ENCODE measurements at places on chromosomes 3 and 15.

GRCh38 chr3:111603679-111604078 lies 8.5 kb upstream of the ZBED2 start:
- DNase-seq = no peak

DNA sequence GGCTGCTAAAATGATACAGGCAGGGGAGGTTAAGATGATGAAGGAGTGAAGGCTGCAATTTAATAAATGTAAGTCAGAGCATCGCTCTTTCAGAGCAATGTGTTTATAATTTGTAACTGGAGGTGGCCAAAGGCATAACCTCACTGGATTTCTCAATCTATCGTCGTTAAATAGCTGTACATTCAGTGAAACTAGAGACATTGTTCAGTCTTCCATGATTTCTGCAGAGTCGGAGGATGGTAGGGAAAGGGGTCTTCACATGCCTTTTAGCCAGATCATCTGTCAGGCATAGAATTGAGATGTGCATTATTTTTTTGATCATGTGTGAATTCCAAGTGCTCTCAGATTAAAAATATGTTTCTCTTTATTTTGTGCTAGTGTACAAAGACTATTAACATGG lies 315.4 kb downstream of the OXSM start:
- no peak for DNase-seq

GRCh38 chr3:186653080-186653707 lies 12.6 kb upstream of the HRG start:
- DNase-seq = no peak

DNA sequence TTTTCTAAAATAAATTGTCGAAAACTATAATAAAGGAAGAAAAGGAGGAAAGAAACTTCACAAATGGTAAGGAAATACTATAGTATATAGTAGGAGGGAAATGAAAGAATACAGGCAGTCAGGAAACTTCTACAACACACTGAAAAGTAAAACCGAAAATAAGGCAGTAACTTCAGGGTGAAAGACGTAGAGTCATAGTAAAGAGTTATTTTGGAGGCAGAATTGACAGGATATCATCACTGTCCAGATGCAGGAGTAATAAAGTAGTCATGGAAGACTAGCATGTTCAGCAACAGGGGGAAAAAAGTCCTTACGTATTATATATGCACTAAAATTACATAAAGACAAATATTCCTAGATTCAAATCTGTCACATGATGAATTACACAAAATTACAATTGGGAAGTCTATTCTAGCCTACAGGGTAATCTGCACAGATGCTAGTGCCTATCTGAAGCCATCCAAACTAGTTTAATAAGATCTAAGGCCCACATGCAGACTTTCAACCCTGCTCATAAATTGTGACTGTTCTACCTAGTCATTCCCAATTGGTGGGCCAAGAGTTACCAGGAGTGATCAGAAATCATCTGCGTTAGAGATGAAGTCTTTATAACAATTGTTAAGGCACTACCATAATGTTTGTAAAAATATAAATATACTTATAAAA lies 14.0 kb downstream of the VPS13C start:
- DNase-seq = no peak

DNA sequence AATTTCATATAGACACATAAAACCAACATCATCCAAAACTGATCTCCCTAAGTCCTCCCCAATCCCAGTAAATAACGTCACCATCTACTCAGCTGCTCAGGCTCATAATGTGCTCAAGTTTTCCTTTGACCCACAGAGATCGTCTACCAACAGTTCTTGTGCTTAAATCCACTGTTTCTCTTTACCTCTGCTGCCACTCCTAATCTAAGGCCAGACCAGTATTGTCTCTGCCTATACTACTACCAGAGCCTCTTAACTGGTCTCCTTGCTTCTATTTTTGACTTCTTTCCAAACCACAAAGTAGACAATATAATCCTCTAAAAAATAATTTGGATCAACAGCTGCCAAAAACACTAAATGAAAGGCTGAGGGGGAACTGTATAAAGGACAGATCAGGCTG lies 65.3 kb downstream of the CLASP2 start:
- DNase-seq = no peak

GRCh38 chr3:112742934-112743333 lies 102.0 kb upstream of the CCDC80 start:
- no peak for DNase-seq

DNA sequence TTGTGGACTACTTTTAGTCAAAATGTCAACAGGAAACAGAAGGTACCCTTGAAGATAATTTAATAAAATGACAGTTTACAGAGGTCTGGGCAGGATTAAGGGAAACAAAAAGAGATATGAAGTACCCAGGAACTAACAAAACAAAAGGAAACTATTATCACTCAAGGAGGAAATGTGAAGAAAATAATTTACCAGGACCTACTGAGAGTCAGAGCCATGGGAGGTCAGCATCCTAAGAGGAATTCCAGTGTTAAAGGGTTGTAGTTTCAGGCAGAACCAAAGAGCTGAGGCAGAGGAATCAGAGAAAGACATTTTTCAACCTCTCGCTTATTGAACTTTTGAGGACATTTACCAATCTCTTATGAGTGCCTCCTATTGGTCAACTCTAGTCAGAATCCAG lies 408.9 kb upstream of the CBLB start:
- DNase-seq = no peak

DNA sequence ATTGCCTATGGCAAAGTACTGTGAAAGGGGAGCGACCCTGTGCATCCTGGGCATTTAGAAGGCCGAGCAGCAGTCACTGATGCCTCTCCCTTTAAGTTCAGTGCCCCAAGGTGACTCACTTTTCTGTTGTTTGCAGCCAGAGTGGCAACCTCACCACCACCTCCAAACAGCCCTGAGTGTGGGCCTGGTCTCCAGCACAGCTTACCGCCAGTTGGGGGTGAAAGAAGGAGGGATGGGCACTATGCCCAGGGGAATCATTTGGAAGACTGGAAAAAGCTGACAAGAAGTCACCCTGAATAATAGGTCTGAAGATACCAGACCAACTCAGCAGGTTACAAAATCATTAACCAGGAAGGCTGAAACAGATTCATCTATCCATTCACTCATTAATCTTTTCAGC lies 571.8 kb downstream of the EPHB1 start:
- no peak for DNase-seq

GRCh38 chr3:152978152-152978551 lies 143.2 kb downstream of the P2RY1 start:
- no peak for DNase-seq

DNA sequence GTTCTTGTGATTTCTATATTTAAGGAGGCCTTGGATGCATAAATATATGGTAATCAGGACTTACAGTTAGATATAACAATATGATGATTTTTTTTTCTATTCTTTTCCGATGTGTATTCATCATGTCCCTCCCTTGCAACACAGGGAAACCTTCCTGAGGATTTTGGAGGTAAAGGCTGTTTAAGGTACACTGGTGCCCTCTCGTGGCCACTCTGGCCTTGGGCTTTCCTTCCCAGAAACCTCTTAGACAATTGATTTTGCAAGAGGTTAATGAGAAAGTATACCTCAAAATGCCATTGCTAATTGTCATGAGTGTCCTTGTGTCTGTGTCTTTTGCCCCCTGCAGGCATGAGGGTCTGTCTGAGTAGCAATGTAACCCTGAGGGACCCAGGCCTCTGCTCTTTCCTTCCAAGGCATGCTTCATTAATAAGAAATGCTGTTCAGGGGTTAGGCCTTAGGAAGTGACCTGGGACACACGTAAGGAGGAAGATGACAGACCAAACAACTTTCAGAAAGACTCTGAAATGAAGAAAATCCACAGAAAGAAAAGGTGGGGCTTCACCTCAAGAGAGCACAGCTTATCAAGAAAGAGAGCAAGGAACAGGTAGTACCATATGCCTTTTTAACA lies 70.3 kb upstream of the PPP2R3A start:
- DNase-seq = peak; percentile 23

GRCh38 chr3:169541528-169541927 lies 122.0 kb downstream of the MECOM start:
- no peak for DNase-seq

- no peak for DNase-seq
Measured at GRCh38 chr3:163048881-163049280, 1552.3 kb downstream of the OTOL1 start.

- no peak for DNase-seq
Measured at GRCh38 chr3:119148493-119149180, 2.7 kb downstream of the TEX55 start.

GRCh38 chr3:138394686-138395085 lies 39.7 kb upstream of the ESYT3 start:
- DNase-seq = no peak

DNA sequence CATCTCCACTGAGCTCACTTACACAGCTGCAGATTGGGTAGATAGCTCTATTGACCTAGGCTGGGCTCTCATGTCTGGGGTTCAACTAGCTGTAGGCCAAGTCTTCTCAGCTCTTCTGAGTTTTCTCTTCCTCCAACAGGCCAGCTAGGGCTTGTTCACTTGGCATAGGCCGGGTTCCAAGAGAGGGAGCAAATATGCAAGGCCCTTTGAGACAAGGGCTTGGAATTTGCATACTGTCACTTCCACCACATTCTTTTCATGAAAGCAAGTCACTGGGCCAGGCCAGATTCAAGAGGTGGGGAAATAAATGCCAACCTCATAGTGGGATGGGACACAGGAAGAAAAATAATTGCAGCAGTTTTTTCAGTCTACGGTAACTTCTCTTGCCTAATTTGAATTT lies 25.2 kb downstream of the PIGB start:
- DNase-seq = no peak

GRCh38 chr15:27410996-27411605 lies 440.1 kb downstream of the GABRG3 start:
- DNase-seq = no peak

- DNase-seq = no peak
Measured at GRCh38 chr15:38758043-38758442, 193.4 kb upstream of the RASGRP1 start.

GRCh38 chr3:188584162-188584529 lies 430.2 kb downstream of the LPP start:
- DNase-seq = no peak

DNA sequence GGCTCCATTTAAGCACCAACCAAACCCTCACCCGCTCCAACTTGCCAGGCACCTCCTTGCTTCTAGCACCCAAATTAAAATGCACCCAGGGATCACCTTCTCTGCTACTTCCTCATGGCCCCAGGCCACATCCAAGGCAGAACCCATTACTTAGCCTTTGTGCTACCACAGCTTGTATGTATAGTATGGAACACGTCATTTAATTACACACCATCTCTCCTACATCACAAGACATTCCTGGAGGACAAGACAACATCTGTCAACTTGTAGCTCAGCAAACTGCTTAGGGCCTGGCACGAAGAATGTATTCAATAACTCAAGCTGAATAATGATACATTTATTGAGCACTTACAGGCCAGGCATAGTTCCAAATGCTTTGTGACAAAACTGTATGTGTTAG lies 23.3 kb downstream of the ZDHHC3 start:
- DNase-seq = no peak

DNA sequence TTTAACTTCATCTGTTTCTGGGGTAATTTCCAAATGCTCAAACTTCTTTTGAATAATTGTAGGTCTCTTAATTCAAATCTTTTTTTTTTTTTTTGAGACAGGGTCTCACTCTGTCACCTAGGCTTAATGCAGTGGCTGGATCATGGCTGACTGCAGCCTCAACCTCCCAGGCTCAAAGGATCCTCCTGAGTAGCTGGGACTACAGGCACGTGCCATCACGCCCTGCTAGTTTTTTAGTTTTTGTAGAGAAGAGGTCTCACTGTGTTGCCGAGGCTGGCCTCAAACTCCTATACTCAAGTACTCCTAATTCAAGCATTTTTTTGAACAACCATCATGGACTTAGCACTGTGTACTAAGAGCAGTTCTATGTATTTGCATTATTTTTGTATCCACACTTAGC lies 3.8 kb upstream of the SIAH2 start:
- no peak for DNase-seq

GRCh38 chr3:157156837-157157635 lies 2.9 kb downstream of the CCNL1 start:
- DNase-seq = no peak

GRCh38 chr3:72659596-72659995 lies 188.6 kb downstream of the SHQ1 start:
- DNase-seq = no peak

- no peak for DNase-seq
Measured at GRCh38 chr3:76415384-76415783, 624.5 kb upstream of the ROBO2 start.

DNA sequence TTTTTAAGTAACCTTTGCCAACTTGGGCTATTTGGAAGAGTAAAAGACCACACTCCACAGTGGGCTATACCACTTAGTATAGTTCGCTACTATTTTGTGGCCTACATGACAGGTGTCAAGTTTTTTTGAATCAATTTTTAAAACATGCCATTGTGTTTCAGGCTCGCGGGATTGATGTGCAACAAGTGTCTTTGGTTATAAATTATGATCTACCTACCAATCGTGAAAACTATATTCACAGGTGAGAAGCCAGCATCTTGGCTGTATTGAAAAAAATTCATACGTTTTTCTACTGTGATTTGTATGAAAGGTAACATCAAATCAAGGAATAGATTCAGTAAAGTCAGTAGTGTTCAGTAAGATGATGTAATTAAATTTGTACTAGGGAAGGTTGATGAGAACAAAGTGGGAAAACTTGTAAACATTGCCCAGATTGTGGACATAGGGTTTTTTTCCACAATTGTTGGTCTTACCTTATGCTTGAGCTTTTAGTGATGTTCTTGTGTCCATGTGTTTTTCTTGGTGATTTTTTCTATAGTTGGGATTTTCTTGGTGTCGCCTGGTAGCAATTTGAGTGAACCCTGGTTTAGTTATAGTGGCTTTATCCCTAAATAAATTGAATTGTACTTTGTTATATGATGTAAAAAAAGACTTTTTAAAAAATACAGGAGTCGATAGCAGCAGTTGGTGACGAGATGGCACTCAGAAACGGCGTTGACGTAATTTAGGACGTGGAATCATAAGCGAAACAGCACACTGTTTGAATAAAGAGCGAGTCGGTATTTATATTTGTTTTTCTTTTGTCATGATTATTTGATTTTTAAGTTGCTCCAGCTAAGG lies 4.5 kb downstream of the EIF4A2 start:
- DNase-seq = no peak

DNA sequence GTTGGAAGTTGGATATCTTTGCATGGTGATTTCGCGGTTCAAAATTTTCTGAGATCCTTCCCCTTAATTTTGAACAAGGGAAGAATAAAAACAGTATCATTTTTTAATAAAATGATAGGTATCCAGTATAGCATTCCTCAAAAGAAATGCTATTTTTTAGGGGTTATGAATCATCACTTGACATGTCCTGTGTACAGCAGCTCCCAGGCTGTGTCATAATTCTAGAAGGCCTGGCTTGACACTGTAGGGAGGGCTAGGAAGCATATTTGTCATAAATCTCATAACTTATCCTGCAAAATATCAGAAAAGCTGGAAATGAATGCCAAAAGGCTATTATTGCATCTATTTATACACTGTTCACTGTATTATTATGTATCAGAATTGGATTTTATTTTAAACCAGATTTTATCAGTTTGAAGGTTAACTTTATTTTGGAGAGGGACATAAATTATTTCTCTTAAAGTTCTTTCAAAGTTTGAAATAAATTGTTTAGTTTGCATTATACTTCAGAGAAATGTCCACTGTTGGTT lies 539.1 kb upstream of the ROBO2 start:
- DNase-seq = no peak

- no peak for DNase-seq
Measured at GRCh38 chr3:122787872-122788271, 5.8 kb downstream of the HSPBAP1 start.
